ENCODE measurements at places on chromosomes 6 and 20.

DNA sequence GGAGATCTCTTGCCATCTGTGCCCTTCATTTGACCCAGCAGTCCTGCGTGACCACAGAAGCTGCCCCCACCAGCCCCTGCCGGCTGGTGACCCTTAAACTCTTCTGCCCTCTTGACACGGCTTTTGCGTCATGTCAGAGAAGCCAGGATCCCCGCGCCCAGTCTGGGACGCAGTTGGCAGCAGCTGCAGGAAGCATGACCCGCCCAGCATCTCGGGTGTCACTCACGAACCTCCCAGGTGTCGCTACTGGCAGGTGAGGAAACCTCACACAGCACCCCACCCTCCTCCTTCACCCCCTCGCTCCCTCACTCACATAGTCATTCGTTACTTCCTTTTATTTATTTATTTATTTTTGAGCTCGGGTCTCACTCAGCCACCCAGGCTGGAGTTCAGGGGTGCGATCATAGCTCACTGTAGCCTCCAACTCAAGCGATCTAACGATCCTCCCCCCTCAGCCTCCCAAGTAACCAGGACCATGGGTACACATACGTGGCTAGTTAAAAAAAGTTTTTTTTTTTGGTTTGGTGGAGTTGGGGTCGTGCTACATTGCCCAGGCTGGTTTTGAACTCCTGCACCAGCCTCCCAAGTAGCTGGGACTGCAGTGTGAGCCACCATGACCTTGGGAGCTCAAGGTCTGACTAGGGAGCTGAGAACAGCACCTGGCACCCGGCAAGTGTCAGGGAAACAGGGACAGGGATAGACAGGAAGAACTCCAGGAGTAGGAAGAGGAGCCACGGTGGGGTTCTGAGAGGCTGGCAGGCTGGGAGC, 14.1 kb upstream of the SPDEF start:
- DNase-seq = no peak

DNA sequence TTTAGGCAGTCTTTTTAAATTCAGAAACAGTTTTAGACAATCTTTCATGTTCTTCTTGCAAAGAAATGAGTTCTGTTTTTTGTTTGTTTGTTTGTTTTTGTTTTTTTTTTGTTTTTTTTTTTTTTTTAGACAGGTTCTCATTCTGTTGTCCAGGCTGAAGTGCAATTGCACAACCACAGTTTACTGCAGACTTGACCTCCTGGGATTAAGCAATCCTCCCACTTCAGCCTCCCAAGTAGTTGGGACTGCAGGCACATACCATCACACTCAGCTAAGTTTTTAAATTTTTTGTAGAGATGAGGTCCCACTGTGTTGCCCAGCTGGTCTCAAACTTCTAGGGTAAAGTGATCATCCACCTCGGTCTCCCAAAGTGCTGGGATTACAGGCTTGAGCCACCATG, 96.2 kb downstream of the OTOR start:
- no peak for DNase-seq

- DNase-seq = peak; percentile 24
Observed at GRCh38 chr20:7985916-7986315, 33.6 kb downstream of the TMX4 start.

DNA sequence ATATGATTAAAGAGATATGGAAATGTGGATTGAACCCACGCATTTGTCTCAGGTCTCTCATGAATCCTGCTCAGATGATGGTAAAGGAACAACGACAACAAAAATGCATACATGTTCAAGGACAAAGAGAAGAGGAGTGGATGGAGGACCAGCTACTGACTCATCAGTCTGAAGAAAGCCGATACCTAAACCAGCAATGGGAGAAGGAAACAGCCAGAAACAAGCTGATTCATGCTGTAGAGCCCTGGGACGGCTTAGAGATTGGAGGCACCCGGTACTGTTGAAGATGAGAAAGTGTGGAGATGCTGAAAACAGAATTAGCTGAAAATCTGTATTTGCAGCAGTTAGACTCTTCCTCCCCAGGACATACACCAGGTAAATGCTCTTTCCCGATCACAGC, 14.4 kb upstream of the RIPPLY2 start:
- peak; percentile 40 for DNase-seq

- DNase-seq = no peak
Observed at GRCh38 chr6:14280006-14280510, 162.5 kb downstream of the CD83 start.

- no peak for DNase-seq
Observed at GRCh38 chr20:33788351-33789049, 22.6 kb upstream of the CHMP4B start.

GRCh38 chr20:22425344-22426295, 158.8 kb downstream of the FOXA2 start:
- no peak for DNase-seq

DNA sequence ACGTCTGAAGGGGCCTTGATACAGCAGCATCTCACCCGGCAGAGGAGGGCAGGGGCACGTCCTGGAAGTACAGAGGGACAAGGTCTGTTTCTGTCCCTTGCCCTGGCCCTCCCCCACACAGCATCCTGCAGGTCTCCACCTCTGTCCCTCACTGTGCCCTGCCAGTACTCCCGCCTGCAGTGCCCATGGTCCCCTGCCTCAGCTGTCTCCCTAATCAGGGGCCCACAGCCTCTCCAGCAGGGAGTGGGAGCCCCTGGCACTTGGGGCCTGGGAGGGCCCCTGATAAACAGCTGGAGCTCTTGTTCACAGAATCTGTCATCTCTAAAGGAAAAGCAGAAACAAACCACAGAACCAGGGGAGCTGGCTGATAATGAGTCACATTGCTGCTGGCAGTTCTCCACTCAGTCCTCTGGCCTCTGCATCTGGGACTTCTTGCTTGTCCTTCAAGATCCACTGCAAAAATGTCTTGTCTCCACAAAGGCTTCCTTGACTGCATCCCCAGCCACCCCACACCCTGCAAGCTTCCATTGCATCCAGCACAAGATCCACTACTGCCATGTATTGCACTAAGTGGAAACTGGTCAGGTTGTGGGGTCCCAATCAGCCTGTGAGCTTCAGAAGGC, 33.2 kb upstream of the TAF8 start:
- DNase-seq = peak; percentile 84

- peak; percentile 76 for DNase-seq
Observed at GRCh38 chr6:82022614-82023129, 224.9 kb downstream of the IBTK start.

GRCh38 chr6:53579338-53579737, 34.4 kb upstream of the GCLC start:
- no peak for DNase-seq

GRCh38 chr6:28425944-28426541, 17.2 kb downstream of the ZSCAN23 start:
- DNase-seq = no peak
